GM12878 (cell line): ENCODE measurements at places on chromosomes 6 and 20. TPM values are rescaled to one million over a fixed set of nuclear protein-coding genes. Genes with fewer than 3 reads are reported as not detected.

The UBE3D gene
- 8.2 and 8.5 TPM in 2 replicates for polyA plus RNA-seq

The FOXP4 gene
- polyA plus RNA-seq, result 2.0 and 2.1 TPM in 2 replicates

The TAGAP gene
- polyA plus RNA-seq, result 10.4 and 11.2 TPM in 2 replicates

The MCHR2 gene
- not detected in 2 replicates for polyA plus RNA-seq

The DDR1 gene
- polyA plus RNA-seq, result 8.3 and 8.9 TPM in 2 replicates

The FHL5 gene
- polyA plus RNA-seq, result not detected in 2 replicates

The BIRC7 gene
- not detected in 2 replicates for polyA plus RNA-seq

The ACTL10 gene
- 4.7 and 5.2 TPM in 2 replicates for polyA plus RNA-seq

The PDE7B gene
- not detected in 2 replicates for polyA plus RNA-seq

The SLC16A10 gene
- 1.4 and 2.3 TPM in 2 replicates for polyA plus RNA-seq

The CST2 gene
- polyA plus RNA-seq, result not detected in 2 replicates

The CRISP2 gene
- not detected in 2 replicates for polyA plus RNA-seq

The HLA-DRB1 gene
- polyA plus RNA-seq, result 871 and 892 TPM in 2 replicates

The MCM3 gene
- polyA plus RNA-seq, result 220 and 231 TPM in 2 replicates

The TMC2 gene
- not detected in 2 replicates for polyA plus RNA-seq

The FBXO30 gene
- 5.7 and 5.9 TPM in 2 replicates for polyA plus RNA-seq

The USP49 gene
- 2.6 and 3.2 TPM in 2 replicates for polyA plus RNA-seq

The KCNS1 gene
- not detected in 2 replicates for polyA plus RNA-seq

The CNR1 gene
- polyA plus RNA-seq, result 6.1 and 6.8 TPM in 2 replicates
